ENCODE measurements at places on chromosomes 7 and 10.

GRCh38 chr10:13404305-13404759 is 56.2 kb upstream of the SEPHS1 start:
- no peak for DNase-seq

DNA sequence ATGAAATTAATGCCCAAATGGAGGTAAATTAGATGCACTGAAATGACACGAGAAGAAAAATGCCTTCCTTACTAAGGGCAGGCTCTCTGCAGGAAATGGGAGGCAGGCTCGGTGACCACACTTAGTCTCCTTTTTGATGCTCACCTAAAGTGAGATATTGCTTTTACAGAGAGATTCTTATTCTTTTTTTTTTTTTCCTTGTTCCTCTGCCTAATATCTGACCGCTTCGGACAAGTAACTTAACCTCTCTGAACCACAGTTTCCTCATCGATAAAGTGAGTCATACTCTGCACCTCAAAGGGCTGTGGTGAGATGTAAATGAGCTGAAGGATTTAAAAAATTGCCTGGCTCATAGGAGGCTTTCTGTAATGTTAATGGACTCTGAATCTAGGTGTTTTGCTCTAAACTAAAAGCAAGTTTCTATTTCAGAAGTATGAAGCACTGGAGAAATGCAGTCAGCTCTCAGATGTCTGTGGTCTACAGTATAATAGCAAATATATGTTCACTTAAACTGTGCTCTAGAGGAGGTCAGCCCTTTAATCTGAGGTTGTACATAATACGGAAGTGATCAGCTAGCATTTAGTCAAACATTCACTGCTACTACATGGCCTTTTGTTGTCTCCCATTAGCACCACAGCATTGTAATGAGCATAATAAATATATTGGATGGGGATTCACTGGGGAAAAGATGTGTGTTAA is 23.2 kb downstream of the NKX2-3 start:
- no peak for DNase-seq

GRCh38 chr10:14658331-14659127 is 116.2 kb downstream of the FAM107B start:
- no peak for DNase-seq

- no peak for DNase-seq
These were observed 48.3 kb downstream of the CSTF2T start for GRCh38 chr10:51651063-51651462.

- DNase-seq = no peak
These were observed 199.2 kb downstream of the MALRD1 start for GRCh38 chr10:19247843-19248242.

GRCh38 chr7:26684447-26684846 is 179.9 kb downstream of the SKAP2 start:
- DNase-seq = no peak

GRCh38 chr7:139648941-139649425 is 125.5 kb downstream of the CLEC2L start:
- no peak for DNase-seq

DNA sequence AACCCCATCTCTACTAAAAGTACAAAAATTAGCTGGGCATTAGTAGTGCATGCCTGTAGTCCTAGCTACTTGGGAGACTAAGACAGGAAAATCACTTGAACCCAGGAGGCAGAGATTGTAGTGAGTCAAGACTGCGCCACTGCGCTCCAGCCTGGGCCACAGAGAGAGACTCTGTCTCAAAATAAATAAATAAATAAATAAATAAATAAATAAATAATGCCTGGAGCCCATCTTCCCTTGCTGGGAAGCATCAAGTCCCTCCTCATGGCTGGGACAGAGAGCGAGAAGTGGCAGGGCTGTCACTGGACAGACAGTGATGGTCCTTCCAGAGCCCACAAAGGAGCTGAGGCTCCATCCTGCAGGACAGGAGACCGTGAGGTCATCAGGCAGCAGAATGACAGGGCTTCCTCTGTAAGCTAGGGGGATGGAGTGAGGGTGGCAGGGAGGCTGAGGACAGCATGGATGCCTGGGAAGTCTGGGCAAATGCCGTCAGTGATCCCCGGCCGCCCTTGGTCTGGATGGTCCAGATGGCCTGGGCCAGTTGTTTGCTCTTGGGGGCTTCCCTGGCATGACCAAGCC is 36.4 kb upstream of the ELN start:
- no peak for DNase-seq

DNA sequence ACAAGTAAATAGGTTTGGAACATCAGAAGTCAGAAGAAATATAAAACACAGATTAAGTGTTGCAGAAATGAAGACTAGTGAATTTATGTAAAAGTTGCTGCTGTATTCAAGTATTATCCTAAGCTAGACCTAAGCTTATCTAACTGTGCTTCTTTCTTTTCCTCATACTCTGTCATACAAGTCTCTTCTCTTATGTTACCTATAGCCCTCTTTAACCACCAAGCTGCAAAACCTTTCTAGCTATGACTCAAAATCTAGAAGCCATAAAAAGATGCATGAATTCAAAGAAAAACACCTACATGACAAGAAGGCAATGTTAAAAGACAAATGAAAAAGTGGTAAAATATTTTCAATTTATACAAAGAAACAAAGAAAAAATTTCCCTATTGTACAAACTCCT is 23.0 kb downstream of the DENND11 start:
- DNase-seq = no peak

GRCh38 chr7:101140339-101140699 is 13.4 kb downstream of the SERPINE1 start:
- no peak for DNase-seq

DNA sequence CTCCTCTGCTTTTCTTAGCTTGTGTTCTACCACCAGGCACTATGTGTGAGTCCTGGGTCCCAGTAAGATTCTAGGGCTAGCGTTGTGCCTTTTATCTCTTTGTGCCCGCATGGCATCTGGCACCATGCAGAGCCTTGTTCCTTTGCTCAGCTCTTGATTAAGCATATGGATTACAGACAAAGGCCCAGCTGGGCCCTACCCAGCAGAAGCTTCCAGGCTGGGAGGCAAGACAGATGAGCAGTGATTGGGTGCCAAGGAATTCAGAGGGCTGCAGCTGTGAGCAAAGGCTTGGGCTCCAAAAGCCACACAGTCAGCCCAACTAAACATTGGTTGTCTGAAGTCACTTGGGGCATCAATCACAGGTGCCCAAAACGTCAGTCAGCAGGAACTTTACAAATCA is 2.0 kb downstream of the ACSM6 start:
- no peak for DNase-seq

DNA sequence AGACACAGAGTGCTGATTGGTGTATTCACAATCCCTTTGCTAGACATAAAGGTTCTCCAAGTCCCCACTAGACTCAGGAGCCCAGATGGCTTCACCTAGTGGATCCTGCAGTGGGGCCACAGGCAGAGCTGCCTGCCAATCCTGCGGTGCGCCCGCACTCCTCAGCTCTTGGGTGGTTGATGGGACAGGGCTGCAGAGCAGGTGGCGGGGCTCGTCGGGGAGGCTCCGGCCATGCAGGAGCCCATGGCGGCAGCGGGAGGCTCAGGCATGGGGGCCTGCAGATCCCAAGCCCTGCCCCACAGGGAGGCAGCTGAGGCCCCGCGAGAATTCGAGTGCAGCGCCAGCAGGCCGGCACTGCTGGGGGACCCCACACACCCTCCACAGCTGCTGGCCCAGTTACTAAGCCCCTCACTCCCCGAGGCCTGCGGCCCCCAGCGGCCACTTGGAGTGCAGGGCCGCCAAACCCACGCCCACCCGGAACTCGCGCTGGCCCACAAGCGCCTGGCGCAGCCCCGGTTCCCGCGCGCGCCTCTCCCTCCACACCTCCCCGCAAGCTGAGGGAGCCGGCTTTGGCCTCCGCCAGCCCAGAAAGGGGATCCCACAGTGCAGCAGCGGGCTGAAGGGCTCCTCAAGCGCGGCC is 7.7 kb upstream of the BET1 start:
- no peak for DNase-seq

Data from GOT3 (cell line).